ENCODE measurements at places on chromosomes 1 and 21.

DNA sequence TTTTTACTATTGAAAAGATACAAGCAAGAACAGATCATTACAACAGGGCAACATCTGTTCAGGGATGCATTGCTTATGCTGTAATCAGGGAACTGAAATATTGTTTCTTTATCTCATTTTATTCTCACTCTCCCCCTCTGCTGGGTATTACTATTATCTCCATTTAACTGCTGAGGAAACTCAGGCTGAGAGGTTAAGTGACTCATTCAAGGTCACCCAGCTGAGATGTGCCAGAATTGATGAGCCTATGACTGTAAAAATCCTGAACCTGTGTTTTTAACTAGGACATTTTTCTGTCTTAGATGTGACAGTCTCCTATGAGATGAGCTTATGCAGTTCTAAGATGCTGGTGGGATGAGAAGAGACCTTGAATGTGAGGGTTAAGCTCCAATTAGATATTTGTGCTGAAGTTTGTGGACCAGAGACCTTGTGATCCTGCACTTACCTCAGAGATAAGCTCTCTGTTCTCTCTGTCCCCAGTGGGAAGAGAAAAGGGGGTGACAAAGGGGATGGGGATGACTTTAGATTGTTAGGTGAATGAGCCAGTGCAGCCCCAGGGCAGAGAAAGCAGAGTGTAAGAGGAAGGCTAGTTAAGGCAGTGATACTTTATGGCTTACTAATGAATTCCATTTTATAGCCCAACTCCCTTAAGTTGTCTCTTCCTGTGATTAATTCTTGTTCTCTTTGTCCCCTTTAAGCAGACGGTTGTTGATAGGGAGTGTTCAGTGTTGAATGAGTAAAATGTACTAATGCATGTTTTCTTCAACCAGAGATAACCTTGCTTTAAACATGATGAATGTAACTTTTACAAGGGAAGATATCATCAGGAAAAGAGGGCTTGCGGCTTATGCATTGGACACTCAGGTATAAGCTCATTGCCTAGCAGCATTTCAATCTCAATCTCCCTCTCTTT lies 111.4 kb downstream of the HLX start:
- DNase-seq, result no peak

DNA sequence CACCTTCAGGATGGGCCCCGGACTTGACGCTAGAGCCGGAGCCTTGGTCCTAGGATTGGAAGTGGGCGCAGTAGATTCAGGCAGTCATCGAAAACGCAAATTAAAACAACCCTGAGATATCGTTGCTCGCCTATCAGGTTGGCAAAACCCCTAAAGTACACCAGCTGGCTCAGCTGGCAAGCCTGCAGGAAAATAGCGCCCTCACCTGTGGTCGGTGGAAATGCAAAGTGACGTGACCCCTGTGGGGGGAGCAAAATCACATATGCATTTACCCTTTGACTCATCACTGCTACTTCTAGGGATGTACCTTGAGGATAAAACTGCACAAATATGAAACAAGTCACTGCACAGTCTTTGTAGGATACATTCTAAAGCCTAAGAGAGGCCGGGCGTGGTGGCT lies 170.3 kb upstream of the TMEM51 start:
- DNase-seq, result no peak

- DNase-seq, result no peak
These were observed 249.8 kb downstream of the NRIP1 start for GRCh38 chr21:14814991-14815390.

DNA sequence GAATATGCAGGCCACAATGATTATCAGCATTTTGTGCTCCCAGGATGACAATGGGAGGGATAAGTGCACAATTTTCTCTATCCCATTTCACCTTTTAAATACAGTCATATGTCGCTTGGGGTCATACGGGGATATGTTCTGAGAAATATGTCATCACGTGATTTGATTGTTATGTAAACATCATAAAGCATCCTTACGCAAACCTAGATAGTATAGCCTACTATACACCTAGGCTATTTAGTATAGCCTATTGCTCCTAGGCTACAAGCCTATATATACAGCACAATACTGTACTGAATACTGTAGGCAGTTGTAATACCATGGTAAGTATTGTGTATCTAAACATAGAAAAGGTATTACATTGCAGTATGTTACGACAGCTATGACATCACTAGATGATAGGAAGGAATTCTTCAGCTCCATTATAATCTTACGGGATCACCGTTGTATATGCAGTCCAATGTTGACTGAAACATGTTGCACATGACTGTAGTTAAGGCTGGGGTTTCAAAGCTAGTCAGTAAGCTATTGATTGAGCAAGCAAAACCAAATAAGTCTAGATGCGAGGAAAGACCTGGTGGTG lies 18.9 kb downstream of the RUSC1 start:
- no peak for DNase-seq

DNA sequence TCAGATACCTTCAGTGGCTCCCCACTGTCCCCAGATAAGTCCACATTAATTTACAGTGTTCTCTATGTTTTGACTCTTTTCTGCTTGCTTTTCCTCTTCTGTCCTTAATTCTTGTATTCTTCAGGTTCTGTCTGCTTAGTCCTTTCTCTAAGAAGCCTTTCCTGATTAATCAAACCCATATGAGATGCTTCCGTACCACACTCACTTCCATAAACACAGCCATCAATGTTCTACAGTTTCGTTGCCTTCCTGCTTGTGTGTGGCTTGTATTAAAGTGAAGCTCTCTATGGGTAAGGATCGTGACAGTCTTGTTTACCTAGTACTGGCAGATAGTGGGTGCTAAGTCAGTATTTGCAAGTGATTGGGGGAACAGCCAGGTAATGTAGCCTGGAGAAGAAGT lies 75.9 kb downstream of the PRDM2 start:
- no peak for DNase-seq

GRCh38 chr1:215321802-215322201 lies 239.3 kb downstream of the KCNK2 start:
- no peak for DNase-seq
